Uterus (tissue), 4 donors: ENCODE measurements at places on chromosomes 3 and 15. TPM values are rescaled to one million over a fixed set of nuclear protein-coding genes. Genes with fewer than 3 reads are reported as not detected.

Gene CLDN16
- not detected for total RNA-seq

Gene ARGFX
- total RNA-seq: not detected

Gene ARID3B
- 3.5 TPM for total RNA-seq

Gene CD86
- total RNA-seq: 0.29 TPM

Gene CFAP91
- 58.4 TPM for total RNA-seq

Gene LZTFL1
- total RNA-seq: 14.3 TPM

Gene KPNA4
- total RNA-seq: 41.5 TPM

Gene TF
- total RNA-seq: 6.1 TPM

Gene ANKDD1A
- 36.2 TPM for total RNA-seq

Gene GASK1A
- total RNA-seq: 65.8 TPM
